ENCODE measurements at places on chromosomes 3 and 15.

- DNase-seq, result no peak
Observed at GRCh38 chr3:81838457-81838856, 77.0 kb upstream of the GBE1 start.

- peak; percentile 37 for DNase-seq
Observed at GRCh38 chr3:42061713-42062380, 29.3 kb upstream of the TRAK1 start.

- no peak for DNase-seq
Observed at GRCh38 chr3:31242026-31242960, 290.4 kb upstream of the STT3B start.

- no peak for DNase-seq
Observed at GRCh38 chr15:89406940-89407607, 72.5 kb upstream of the POLG start.

- no peak for DNase-seq
Observed at GRCh38 chr3:23877329-23877980, 39.3 kb downstream of the NKIRAS1 start.

DNA sequence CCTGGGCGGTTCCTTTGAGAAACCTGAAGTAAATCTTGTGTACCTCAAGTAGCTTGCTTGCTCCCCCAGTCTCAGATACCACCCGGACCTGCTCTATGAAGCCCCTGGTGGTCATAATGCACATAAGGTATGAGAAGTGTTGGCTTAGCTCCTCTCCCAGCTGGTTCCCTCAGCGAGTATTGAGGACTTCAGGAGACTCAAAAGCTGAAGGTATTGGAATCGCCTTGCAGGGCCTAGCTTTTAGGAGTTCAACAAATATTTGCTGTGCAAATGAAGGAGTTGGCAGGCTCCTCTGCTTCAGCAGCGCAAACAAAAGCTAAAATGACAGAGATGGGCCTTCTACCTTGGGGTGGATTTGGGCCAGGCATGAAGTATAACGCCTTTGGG is 1.7 kb downstream of the CMTM8 start:
- DNase-seq, result peak; percentile 60

All from K562 (cell line).